ENCODE measurements at places on chromosomes 2 and 18.

DNA sequence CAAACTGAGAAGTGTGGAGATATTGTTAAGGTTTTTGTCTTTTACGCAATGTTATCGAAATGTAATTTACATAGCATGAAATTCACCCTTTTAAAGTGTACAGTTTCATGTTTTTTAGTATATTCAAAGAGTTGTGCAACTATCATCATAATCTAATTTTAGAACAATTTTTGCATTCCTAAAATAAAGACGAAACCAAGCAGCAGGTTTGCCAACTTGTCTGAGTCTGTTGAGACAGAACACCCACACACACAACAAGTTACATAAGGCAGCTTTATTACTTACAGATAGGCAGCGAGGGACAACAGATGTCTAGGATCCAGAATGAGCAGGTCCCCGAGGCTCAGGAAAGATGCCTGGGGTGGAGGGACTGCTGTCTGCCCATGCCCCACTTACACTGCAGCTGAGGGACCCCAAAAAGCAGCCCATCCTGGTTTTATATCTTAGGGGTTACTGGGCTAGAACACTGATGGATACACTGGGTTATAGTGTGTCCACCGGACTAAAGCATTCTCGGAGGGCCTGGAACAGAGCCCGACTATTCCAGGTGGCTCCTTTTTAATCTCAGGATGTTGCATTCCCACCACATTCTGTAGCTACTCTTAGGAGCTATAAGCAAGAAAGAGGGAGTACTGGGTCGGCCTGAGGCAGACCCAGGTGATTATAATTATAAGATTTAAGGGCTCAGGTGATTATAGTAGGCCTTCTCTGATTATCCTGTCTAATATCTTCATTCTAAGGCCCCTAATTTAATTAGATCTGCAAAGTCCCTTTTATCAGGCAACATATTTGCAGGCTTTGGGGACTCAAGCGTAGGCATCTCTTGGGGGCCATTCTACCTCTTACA, 150.2 kb upstream of the DOK6 start:
- DNase-seq: no peak

- DNase-seq: no peak
Observed at GRCh38 chr2:796141-796985, 119.2 kb upstream of the TMEM18 start.

DNA sequence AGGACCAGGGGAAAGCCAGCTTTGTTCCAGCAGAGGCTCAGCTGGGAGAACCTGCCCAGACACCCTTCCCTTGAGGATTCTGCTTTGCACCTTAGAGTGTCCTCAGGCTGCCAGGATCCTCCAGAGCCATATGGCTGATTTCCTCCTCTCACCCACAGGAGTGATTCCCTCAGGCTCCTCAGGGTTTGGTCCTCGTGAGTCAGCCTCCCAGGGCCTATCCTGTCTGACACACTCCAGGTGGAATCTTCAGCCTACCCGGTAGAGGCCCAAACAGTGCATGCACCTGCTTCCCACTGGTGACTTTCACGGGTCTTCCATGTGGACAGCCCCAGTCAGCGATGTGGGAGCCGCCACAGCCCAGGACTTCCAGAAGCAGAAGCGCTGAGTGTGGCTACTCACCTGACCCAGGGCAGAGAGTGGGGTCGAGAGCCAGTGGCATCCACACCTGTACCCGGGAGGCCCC, 73.3 kb downstream of the TFCP2L1 start:
- DNase-seq: no peak

GRCh38 chr2:1622521-1623200, 121.7 kb downstream of the PXDN start:
- DNase-seq: no peak

DNA sequence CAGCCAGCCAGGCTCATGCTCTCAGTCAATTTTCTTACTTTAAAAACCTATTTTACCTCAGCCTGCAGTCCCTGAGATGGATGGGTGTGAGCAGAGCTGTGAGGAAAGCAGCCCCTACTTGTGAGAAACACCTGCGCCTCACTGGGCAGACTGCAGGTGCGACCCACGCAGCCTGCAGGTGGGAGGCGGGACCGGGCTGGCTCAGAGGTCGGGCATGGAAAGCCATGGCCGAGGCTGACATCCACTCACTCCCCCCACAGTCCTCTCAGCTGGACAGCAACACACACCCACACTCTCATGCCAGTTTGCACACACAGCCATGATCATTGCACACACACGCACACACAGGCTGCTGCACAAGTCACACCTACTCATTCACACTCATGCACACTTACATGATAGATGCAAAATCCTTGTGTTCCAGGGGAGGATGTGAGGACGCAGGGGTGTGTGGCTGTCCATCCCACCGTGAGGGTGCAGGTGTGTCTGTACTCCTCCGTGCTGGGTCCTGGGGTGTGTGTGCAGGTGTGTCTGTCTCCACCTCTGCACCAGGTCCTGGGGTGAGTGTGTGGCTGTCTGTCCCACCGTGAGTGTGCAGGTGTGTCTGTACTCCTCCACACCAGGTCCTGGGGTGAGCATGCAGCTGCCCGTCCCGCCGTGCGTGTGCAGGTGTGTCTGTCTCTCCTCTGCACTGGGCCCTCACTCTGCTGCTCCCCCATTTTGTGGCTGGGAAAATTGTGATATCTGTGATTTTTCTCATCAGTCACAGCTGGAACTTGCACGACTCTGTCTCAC, 166.5 kb downstream of the RTP5 start:
- no peak for DNase-seq

DNA sequence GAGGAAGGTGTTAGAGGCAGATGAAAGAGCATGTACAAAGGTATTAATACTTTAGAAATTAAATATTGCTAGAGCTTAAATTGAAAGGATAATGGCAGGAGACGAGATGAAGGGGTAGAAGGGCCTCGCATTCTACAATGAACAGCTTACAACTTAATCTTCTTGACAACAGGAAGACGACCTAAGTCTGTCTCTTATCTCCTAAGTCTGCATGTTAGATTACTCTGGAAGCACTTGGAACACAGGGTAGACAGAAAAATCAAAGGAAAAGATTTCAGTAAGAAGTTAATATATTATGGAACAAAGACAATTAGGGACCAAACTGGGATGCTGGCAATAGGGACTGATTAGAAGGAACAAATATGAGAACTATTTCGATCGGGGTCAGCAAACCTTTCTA, 34.9 kb downstream of the SMC6 start:
- no peak for DNase-seq

GRCh38 chr2:96176661-96177060, 31.4 kb upstream of the DUSP2 start:
- no peak for DNase-seq

DNA sequence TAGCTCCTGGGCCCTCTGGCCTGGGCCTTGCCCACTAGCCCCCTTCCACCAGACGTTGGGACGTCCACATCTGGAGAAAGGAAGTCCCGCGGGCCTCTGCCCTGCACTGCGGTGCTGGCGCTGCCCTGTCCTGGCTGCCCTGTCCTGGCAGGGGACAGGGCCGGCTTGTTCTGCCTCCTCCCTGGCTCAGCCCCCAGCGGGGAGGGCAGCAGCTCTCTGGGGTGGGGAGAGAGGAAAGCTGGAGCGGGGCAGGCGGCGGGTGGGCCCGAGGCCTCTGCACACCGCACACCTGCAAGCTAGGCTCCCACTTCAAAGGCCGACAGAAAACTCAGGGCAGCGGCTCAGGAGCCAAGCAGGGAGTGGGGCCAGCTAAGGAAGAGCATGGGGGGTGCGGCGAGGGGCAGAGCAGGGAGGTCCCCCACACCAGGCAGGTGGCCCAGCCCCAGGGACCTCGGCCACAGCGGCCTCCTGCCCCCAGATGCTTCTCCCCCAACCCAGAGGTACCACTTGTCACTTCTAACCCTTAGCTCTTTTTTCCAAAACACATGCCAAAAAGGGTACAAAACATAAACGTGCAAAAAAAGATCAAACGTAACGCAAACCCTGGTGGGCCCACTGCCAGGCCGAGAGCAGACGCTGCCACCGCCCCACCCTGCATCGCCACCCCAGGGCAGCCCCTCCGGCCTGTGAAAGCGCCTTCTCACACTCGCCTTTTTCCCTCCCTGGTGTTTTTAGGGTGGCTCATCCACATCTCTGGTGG, 13.5 kb downstream of the SNED1 start:
- no peak for DNase-seq

DNA sequence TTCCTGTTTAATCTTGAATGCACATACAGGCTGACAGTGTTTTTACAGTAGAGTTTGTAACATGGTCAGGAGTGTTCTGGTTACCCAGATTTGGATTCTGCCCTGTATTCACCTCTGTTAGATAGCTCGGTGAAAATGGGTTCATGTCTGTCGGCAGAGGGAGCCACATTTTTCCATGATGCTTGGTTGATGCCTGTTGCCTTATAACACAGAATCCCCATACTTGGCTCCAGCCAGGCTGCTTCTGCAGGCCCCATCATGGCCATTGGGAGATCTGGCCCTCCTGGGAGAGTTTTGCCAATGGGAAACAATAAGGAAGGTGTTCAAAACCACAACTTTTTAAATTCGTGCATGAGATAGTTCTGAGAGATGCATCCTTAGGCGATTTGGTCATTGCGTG, 78.1 kb downstream of the WDSUB1 start:
- DNase-seq: no peak

- DNase-seq: no peak
Observed at GRCh38 chr2:13578547-13578946, 861.8 kb downstream of the TRIB2 start.

GRCh38 chr2:216373896-216374295, 1.6 kb upstream of the MARCHF4 start:
- no peak for DNase-seq

GRCh38 chr2:230075988-230076631, 7.4 kb upstream of the SLC16A14 start:
- DNase-seq: no peak

GRCh38 chr2:121513597-121514333, 16.9 kb upstream of the RNU4ATAC start:
- no peak for DNase-seq

DNA sequence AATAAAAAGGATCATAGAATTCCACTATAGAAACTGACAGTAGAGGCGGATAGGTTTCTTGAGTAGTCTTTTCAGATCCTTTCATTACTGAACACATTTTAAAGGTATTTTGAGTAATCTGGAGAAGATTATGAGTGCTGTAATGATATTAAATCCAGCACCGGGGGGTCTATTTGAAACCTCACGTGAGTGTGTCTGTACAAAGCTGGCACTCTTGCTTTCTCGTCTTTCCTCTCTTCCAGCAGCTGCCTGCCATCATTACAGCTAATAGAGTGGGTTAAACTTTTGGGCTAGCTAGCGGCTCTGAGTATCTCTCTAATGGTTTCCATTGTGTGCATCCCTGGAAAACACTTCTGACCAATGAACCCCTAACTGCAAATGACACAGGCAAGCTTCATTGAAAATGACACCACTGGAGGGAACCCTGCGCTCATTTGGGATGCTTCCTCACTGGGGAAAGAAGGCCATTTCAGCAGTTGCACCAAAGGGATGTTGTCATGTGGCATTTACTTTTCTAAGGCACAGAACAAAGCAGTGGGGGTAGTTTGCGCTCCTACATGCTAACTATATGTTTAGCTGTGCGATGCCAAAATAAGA, 101.0 kb downstream of the HRH4 start:
- no peak for DNase-seq

- no peak for DNase-seq
Observed at GRCh38 chr2:130186391-130186790, 4.3 kb downstream of the MZT2B start.

DNA sequence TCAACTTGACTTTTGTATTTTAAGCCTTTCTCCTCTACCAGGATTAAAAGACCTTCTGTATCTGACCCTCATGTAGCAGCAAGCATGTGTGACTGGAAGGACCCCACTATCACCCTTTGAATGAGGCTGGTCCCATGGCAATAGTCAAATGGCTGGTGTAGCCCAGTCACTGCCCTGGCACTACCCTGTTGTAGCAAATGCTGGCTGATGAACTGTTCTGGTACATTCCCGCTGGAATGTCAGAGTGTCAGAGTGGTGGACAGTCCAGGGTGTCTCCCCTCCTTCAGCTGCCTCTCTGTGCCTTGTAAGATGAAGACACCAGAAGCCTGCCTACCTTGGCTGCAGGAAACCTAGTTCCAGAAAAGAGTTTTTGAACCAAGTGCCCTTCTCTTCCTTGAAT, 115.7 kb downstream of the ACKR3 start:
- no peak for DNase-seq

DNA sequence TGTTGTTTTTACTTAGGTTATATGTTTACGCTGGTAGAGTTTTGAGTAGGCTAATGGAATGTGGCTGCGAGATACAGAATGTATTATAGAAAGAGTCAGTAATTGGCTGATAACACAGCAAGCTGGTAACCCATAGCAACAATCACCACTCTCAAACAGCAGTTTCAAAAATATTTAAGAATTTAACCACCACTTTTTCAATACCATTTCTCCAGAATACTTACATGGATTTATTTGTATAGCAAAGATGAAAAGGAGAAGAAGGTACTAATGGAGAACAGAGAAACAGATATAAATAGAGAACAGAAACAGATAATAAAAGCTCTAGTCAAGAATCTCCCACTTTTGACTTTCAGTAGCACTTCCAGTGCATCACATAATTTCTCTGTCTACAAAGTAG, 188.3 kb upstream of the SLC39A10 start:
- no peak for DNase-seq

- DNase-seq: peak; percentile 50
Observed at GRCh38 chr2:10079266-10079869, 843 bp downstream of the CYS1 start.
